ENCODE measurements at places on chromosomes 3 and 15.

- no peak for DNase-seq
Measured at GRCh38 chr3:2898591-2899353, 211.4 kb downstream of the IL5RA start.

DNA sequence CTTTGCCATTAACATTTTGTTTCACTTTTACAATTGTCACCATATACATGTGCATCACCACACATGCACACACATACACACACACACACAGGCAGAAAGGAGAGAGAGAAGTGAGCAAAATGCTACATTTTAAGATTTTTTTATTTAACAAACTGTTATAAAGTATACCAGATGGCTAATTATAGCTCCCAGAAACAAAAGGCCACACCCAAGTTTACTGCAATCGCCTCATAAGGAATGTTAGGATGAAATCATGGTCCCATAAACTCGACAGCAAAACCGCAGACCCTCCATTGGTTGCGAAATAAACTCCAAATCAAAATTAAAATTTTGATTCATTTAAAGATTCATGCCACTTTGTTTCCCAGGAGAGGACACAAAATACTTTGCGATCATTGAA, 16.1 kb upstream of the C15orf61 start:
- DNase-seq, result peak; percentile 47

- no peak for DNase-seq
Measured at GRCh38 chr3:174340624-174341587, 518.2 kb upstream of the NAALADL2 start.

DNA sequence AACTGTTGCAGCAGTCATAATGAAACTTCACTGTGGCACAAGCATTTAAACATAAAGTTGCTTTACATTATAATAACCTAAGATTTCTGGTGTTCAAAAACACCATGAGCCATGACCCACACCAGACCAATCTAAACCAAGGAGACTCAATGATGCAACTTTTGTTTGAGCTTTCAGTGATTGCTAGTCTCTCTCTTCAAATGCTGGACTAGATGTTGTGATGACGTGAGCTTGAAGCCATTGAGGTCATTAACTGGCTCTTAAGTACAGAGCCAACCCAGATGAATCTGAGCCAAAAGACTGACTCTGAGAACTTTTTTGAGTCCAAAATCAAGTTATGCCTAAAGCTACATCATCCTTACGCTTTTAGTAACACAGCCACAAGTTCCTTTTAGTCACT, 36.5 kb downstream of the ATR start:
- peak; percentile 38 for DNase-seq

- peak; percentile 65 for DNase-seq
Measured at GRCh38 chr15:35305946-35306345, 220.9 kb upstream of the NANOGP8 start.

GRCh38 chr15:93046721-93047120, 42.3 kb downstream of the RGMA start:
- no peak for DNase-seq

- no peak for DNase-seq
Measured at GRCh38 chr15:56812961-56813360, 79.7 kb upstream of the ZNF280D start.

GRCh38 chr3:100125161-100125938, 11.0 kb upstream of the FILIP1L start:
- no peak for DNase-seq

DNA sequence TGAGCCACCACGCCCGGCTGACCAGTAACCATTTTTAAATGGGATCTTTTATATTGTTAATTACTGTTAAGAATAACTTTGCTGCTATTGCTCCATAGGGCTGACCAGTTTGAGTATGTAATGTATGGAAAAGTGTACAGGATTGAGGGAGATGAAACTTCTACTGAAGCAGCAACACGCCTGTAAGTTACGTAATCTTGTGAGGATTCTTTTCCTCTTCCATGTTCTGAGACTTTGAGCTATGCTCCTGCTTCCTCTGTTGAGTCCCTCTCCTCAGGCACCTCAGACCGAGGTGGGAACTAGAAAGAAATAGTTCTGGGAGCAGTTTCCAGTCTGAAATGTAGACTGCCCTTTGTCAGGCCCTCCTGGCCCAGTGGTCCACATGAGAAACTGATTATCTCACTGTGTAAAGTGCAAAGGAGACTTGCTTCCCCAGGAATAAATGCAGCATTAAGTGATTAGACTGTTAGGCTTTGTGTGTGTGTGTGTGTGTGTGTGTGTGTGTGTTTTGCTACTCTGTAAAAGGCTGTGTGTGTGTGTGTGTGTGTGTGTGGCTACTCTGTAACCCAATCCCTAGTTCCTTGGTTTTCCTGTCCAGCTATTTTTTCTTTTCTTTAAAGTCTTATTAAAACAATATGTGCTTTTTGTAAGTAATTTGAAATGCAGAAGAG, 5.2 kb downstream of the POLR2H start:
- peak; percentile 68 for DNase-seq

- no peak for DNase-seq
Measured at GRCh38 chr15:38745626-38746025, 181.0 kb upstream of the RASGRP1 start.

DNA sequence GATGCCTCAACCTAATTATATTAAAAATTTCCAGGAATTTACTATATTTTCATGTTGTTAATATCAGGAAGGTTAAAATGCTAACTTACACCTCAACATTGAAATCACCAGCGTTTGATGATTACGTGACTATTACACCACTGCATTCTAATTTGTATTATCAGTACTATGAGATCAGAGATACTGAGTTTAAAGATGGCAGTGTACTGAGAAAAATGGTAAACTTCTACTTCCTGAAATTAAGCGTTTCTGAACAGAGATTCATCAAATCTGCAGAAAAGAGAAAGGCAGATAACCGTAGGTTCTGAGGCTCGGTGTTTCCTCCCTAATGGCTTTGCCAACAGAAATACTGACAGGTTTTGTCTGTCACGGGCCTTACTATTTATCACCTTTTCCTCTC, 69.9 kb downstream of the CRTC3 start:
- DNase-seq, result no peak

DNA sequence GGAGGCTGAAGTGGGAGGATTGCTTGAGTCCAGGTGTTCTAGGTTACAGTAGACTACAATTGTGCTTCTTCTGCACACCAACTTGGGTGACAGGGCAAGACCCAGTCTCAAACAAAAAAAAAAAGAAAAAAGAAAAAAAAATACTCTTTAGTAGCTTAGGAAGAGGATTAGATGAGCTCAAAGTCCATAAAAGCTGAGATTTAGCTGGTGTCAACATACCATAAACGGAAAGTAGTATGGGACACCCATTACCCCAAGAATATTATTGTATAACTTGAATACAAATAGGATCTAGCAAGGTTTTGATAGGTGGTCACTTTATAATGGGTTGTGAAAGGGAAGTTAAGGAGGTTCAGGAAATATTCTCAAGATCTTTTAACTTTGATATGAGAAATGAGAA, 38.0 kb upstream of the ULK4 start:
- no peak for DNase-seq

GRCh38 chr3:171936191-171936841, 93.2 kb downstream of the TMEM212 start:
- DNase-seq, result peak; percentile 69

- DNase-seq, result no peak
Measured at GRCh38 chr3:10381336-10381735, 60.4 kb upstream of the SEC13 start.

DNA sequence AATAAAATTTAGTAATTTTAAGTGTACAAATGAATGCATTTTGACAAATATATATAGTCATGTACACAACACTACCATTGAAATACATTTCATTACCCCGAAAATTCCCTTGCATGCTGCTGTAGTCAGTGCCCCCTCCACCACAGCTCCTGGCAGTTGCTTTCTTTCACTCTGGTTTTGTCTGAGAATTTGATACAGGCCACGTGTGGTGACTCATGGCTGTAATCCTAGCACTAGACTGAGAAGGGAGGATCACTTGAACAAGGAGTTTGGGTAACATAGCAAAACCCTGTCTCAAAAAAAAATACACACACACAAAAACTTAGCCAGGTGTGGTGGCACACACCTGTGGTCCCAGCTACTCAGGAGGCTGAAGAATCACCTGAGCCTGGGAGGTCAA, 65.4 kb downstream of the TFRC start:
- DNase-seq, result peak; percentile 67

DNA sequence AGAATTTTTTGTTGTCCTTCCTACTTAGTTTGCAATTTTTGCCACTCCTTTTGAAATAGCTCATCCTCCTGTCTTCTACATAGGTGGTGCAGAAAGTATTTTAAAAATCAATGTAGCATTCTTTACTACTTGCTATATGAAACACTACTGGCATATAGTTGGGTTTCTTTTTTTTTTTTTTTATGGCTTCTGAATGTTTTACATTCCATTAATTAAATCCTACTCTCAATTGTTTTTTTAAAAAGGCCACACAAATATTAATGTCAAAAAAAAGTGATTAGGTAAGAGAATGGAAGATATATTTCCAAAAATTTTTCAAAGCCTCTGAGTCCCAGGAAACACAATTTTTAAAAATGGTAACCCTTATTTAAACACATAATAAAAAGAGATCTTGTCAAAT, 262.6 kb downstream of the MAGI1 start:
- DNase-seq, result no peak

DNA sequence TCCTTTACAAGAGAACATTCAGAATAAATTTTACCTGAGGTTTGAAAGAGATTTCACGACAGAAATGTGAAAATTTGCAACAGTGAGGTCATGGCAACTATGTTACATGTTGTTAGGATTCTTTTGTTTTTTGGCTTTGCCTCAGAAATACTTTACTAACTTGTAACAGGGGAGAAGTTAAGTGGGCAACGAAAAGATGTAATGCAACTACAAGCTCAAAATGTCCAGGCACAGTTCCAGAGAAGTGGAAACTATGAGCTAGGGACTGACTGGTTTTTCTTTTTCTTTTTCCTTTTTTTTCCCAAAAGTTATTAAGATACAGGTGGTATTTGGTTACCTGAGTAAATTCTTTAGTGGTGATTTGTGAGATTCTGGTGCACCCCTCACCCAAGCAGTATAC, 111.5 kb upstream of the PPP2R3A start:
- DNase-seq, result peak; percentile 64

DNA sequence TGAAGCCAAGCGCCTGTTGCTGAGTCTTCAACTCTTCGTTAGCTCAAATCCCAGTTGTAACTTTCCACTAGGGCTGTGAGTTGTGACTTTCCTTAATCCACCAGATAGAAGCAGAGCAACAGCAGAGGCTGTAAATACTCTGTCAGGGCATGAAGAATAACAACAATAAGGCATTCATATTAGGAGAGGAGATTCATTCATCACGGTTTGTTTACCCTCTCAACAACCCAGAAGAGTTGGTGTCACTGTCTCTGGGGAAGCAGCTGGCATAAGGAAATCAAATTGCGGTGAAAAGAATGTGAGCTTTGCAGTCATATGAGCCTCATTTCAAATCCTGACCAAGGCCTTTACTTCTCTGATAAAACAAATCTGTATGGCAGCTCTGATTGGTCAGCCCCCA, 184.8 kb downstream of the SHQ1 start:
- peak; percentile 47 for DNase-seq

DNA sequence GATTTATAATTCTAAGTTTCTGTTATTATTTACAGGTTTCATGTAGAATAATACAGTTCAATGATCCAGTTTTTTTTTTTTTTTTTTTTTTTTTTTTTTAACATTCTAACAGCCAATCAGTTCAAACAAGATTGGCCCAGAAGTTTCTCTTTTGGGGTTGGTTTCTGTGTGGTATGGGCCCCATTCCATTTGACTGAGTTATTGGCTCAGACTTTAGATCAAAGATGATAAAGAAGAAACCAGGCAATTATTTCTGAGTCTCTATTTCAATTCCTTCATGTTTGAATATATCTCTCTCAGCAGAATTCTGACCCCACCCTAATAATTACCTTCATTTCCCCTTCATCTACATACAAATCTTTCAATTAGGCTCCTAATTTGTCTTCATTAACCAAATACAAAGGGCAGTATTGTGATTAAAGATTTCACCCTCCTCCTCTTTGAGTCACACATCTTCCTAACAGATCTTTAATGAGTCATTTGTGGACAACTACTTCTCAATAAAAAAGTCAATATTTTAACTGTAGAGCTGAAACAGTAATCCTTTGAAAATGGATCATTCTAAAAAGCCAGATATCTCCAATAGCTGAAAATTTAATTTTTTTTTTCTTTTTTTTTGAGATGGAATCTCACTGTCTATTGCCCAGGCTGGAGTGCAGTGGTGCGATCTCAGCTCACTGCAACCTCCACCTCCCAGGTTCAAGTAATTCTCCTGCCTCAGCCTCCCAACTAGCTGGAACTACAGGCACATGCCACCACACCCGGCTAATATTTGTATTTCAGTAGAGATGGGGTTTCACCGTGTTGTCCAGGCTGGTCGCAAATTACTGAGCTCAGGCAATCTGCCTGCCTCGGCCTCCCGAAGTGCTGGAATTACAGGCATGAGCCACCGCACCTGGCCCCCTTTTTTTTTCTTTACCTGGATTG, 878.8 kb downstream of the NAALADL2 start:
- no peak for DNase-seq

- no peak for DNase-seq
Measured at GRCh38 chr15:91126080-91126479, 26.0 kb downstream of the SV2B start.

- DNase-seq, result peak; percentile 20
Measured at GRCh38 chr3:46542344-46542743, 23.8 kb downstream of the LRRC2 start.
